ENCODE measurements at places on chromosomes 7 and 10.

GRCh38 chr10:8051851-8052257, 2.6 kb upstream of the GATA3 start:
- peak; percentile 25 for DNase-seq

DNA sequence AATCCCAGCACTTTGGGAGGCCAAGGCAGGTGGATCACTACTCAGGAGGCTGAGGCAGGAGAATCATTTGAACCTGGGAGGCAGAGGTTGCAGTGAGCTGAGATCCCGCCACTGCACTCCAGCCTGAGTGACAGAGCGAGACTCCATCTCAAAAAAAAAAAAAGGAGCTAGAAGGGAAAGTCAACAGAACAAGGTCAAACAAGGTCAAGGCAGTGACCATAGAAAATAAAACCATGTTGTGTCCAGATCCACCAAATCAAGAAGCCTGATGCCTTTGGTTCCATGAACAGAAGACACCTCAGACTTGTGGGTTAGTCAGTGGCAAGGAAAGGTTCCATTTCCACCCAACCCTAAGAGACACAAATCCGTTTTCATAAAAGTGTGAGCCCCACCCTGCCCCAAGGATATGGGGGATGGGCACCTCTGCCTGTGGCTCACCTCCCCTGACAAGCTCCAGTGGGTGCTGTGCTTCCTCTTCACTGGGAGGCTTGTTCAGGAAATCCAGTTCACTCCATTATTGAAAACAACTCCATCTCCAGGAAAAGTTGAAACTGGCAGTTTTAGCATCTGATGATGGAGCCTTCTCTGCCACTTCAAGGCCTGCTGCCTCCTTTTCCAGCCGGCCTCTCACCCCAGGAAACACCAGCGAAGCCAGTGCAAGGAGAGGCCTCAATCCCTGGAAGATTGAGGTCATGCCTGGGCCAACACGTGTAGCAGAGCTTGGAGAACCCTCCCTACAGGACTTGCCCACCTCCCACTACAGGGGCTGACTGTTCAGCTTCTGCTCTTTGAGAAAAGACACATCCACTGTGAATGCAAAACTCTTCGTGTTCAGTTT, 152.9 kb downstream of the NRF1 start:
- DNase-seq = no peak

DNA sequence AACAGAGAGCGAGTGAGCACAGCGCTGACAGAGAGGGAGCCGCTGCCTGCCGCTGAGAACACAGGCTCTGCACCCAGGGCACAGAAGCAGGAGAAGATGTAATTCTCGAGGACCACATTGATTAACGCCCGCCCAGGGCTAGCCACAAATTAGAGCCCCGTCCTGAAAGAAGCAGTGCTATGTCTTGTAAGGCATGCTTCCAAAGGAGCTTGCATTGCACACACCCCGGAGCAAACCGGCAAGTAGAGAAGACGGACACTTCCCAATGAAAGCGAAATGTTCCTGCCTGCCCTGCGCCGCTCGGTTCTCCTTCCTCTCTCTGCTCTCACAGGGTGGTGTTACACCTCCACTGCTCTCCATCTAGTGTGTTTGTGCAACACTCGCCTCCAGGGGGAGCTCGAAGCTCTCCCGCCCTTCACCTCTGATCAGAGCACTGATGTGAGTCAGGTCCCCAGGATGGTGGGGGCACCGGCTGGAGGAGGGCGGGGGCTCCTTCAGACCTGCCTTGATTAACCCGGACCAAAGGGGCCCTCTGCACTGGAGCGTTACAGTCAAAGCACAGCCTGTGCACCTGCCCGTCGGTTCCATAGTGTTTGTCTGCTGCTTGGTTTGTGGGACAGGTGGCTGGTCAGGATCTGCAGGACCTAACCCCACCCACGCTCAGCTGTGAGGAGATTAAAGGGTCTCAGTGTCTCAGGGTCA, 316.5 kb downstream of the ADARB2 start:
- DNase-seq = peak; percentile 76

GRCh38 chr7:94324380-94325121, 70.1 kb upstream of the COL1A2 start:
- DNase-seq = no peak

GRCh38 chr7:152854386-152854785, 94.8 kb downstream of the ACTR3B start:
- DNase-seq = no peak

GRCh38 chr10:84292502-84292901, 35.9 kb upstream of the CCSER2 start:
- no peak for DNase-seq

- no peak for DNase-seq
Measured at GRCh38 chr10:70981171-70981836, 92.9 kb upstream of the PCBD1 start.

DNA sequence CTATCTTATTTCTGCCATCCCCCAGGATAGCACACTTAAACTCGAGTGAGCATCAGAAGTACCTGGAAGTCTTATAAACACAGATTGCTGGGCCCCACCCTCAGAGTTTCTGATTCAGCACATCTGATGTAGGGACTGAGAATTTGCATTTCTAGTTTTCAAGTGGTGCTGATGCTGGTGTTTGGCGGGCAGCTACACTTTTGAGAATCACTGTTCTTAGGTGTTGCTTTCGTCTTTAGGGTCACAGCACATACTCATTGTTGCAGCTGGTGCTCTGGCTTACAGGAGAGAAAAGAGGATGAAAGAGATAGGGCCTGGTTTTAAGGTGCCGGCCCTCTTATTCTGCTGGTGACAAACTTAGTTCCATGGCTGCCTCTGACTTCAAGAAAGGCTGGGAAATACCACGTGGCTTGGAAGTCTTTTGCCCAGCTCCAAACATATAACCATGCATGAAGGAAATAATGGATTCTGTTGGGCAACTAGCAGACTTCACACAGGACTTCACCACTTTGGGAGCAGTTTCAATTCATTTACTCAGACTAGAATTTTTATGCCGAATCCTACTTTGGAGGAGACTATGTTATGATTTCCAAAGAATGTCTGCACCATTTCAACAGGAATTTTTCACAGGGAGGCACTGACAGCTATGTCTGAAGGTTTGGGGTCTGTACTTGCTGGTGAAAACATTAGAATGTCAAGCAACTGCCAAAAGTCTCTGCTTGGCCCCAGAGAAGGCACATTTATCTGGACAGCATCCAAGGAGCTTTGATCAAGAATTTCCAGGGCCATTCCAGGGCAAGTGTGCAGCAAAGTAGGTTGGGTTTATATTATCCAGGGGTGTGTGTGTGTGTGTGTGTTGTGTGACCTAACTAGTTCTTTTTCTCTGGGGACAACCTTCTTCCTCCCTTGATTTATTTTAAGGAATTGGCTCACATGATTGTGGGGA, 6.9 kb upstream of the MINDY4 start:
- no peak for DNase-seq

GRCh38 chr10:33336582-33337325, 2.3 kb upstream of the NRP1 start:
- no peak for DNase-seq

DNA sequence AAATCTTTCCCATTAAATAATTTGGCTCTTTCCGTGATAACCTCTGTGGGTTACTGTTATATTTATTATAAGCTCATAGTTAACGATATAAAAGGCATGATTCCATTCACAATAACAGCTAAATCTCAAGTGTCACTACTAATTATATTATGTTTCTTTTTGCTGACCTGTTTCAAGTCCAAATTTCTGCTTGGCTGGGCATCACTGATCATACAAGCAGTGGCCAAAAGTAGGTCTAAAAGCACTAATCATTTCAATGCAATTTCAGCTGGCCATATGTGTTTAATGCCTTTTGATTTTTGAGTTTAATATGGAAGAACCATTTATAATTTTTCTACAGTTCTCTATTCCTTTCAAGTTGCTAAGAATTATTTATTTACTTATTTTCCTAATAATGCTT, 110.7 kb downstream of the SEMA3A start:
- no peak for DNase-seq

DNA sequence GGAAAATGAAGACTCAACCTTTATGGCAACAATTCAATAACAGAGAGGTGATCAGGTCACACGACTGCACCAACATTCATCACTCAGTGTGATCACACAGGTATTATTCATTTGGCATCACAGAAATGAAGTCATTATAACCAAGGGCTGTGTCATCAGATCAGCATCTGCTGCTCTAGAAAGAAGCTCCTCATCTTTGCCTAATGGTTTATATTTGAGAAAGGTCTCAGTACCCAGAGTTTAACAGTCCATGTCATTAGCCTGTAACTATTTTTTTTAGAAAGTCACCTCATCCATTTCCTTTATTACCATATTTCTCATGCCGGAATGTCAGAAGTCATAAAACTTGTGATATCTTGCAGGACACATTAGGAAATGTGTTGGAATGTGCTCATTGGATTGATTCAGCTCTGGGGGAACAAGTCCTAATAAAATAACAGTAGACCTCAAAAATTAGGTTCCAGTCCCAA, 45.1 kb upstream of the PRKG1 start:
- DNase-seq = no peak

GRCh38 chr10:125087191-125087896, 73.0 kb downstream of the CTBP2 start:
- DNase-seq = no peak

DNA sequence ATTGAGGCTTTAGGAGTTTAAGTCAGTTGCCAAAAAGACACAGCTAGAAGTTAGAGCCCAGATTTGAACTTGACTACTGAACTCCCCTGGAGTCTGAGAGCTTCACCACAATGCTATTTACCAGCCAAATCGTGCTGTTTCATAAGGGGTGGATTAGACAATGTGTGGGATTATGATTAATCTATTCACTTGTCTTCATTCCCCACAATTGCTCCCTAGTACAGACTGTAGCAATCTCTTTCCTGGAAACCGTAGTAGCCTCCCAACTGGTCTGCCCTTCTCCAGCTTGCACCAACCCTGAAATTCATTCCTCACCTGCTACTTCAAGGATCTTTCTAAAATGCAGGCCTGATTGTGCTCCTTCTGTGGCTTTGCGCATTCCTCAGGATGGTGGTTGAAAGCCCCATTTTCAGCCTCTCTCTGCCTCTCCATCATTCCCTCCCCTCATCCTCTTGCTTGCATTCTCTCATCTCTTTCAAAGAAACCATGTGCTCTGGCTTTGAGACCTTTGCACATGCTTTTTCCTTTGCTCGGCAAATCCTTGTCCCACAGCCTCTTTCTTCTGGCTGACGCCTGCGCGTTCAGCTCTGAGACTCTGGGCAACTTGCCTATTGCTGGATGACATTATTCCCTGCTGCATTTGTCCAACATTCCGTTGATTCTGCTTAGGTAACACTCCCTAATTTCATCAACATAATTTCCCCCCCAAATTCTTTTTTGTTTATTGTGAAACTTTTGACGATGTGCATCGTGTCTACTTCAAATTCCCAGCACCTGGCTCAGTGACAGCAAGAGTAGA, 145.1 kb downstream of the ADRA2A start:
- no peak for DNase-seq

DNA sequence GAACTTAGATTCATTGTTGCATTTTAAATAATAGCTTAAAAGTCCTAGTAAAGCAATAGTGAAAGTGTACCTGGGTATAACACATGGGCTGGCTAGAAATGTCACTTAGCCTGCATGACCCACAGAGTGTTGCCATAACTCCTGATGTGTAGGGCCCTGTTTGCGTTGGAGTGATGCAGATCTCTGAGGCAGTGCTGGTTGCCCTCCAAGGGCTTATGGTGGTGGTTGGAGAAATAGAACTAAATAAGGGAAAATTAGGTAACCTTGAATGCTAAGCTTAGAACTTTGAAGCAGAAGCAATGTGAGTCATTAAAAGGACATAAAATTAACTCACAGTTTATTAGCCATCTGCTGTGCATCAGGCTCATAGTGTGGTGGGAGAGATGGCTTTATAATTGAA, 105.7 kb downstream of the CCNY start:
- DNase-seq = no peak

GRCh38 chr7:73652541-73652949, 15.1 kb upstream of the VPS37D start:
- no peak for DNase-seq

DNA sequence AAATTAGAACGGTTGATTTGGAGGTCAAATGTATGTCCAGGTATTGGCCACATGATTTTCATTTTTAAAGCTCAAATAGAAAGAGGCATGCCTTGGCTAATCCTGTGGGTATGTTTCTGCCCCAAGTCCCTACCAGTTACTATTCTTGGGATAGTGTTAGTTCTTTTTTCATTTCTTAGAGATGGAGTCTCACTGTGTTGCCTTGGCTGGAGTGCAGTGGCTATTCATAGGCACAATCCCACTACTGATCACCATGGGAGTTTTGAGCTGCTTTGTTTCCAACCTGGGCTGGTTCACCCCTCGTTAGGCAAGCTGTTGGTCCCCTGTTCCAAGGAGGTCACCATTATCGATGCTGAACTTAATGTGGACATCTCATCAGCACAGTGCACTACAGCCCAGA, 46.3 kb downstream of the NRP1 start:
- DNase-seq = no peak

DNA sequence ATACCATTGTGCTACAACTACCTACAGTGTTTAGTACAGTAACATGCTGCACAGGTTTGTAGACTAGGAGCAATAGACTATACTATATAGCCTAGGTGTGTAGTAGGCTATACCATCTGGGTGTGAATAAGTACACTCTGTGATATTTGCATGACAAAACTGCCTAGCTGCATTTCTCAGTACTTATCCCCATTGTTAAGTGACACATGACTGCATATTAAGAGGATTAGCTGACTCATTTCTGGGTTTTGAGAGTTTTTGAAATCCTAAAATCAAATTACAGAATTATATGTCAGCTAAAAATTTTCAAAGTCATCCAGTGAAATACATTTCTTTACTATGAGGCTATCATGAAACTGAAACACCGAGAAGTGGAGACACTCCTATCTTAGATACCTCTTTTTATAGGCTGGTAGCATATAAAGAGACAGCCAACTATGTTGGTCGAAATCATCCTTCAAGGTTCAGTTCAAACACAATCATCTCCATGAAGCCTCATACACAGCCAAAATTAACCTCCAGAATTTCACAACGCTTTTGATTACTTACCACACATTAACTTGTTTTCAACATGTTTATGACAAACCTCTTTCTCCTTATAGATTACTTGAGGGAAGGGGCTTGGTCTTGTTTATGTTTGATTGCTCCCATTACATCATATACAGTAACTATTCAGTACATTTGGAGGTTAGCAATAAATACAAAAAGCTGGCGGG, 89.8 kb upstream of the ANK3 start:
- DNase-seq = no peak

- no peak for DNase-seq
Measured at GRCh38 chr7:128073671-128074310, 42.6 kb upstream of the LRRC4 start.

DNA sequence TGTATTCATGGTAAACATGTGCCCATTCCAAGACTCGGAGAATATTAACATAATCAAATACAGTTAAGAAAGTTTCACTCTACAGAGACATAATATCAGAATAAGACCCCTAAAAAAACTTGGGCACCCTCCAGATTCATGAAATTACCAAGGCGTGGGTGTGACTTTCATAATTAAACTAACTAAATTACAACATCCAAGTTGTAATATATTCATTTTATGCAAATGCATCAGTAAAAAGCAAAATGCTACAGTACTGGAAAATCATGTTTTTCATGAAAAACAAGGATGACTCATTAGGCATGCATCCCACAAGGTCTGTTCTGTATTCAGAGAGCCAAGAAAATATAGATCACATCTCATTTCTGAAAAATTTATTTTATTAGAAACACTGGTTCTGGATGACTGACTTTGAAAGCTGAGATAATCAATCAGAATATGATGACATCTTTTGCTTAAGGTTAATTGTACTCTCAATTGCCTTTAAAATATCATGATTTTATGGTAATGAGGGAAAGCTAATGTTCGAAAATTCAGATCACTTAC, 248.8 kb upstream of the SMIM30 start:
- no peak for DNase-seq
